ENCODE measurements at places on chromosomes 1 and 21.

- DNase-seq: no peak
Measured at GRCh38 chr1:155173478-155174323, at the start of gene TRIM46. TSS of gene TRIM46 (plus strand) at chr1:155173849. CDS start at chr1:155173967, 118 bp downstream.

- DNase-seq: no peak
Measured at GRCh38 chr1:22204989-22205913, 62.4 kb upstream of the WNT4 start.

DNA sequence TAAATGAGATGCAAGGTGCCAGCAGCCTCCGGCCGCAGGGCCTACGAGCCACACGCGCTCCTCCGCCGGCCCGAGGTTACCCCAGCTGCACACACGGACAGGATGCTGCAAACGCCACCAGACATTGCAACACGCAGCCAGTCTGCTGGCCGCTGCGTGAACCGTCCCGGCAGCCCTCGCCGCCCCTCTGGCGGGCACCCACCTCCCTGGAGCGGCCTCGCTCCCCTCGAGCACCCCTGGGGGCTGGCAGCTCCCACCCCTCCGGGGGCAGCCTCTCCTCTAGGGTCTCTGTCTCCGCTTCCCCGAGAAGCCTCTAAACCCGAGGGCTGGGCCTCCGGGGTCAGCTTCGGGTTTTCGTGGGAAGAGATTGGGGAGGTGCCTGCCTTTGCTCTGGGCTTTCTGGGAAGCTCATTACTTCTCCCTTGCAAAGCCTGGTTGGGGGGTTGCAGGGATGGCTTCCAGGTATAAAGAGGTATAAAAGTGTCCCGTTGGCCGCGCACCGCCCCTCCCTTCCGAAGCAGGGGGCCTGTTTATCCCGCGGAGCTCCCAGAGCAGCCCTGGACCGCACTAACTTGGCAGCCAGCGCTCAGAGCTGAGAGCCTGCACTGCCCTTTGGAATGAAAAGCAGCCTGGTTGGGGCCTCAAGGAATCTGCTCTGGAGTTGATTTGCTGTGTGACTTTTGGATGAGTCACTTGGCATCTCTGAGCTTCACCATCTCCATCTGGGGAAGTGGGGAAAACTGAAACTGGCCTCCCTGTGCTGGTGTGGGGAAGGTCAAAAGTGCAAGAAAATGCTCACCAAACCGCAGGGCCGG, 21.8 kb downstream of the DHRS3 start:
- DNase-seq: peak; percentile 95

- no peak for DNase-seq
Measured at GRCh38 chr1:36768486-36769178, 265.7 kb downstream of the GRIK3 start.

DNA sequence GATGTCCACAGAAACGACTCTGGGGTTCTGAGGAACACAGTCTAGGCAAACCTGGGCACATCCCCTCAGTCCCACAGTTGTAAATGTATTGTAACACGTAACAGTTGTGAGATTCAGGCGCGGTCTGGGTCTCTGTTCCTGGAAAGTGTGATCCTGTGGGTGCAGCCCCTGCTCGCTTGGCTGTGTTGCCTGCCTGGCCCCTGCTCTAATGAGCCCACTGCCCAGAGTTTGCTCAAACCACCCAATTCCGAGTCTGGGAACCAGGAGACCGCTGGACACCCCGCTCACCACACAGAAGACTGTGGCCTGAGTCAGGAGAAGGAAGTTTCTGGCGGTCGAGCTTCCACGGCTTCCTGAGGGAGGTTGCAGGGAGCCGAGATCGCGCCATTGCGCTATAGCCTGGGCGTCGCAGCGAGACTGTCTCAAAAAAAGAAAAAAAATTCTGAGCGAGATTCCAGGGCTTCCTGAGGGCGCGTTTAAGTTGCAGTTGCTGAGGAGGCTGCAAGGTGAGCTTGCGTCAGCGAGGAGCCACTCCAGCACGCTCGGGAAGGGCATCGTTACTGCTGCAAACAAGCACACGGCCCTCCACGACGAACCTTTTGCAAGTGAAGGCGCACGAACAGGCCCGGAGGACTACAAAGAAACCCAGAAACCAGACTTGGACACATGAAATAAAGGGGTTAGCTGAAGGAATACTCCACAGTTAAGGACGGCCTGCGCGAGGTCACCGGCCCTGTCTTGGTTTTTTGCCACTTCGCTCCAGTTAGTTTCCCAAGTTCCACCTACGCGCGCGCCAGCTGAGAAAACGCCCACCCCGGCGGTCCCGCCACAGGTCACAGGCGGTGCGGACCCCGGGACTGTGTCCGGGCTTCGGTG, 1.1 kb downstream of the C21orf58 start:
- peak; percentile 58 for DNase-seq
